Keratinocyte (primary cell): ENCODE measurements at places on chromosomes 2 and 18.

- no peak for DNase-seq
Observed at GRCh38 chr18:36559149-36559857, 261.8 kb downstream of the FHOD3 start.

DNA sequence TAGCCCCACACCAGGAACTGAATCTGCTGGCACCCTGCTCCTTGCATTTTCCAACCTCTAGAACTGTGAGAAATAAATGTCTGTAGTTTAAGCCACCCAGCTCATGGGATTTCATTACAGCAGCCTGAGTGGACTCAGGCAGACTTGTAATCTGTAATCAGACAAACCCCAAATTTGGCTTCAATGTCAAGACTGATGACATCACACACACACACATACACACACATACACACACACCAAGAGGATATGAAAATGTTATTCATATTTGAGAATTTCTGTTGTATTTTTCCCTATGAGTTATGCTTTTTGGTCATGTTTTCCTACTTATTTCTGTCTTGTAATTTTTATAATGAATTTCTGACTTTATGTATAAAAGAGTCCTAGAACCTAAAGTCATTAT, 83.8 kb upstream of the GLI2 start:
- no peak for DNase-seq

DNA sequence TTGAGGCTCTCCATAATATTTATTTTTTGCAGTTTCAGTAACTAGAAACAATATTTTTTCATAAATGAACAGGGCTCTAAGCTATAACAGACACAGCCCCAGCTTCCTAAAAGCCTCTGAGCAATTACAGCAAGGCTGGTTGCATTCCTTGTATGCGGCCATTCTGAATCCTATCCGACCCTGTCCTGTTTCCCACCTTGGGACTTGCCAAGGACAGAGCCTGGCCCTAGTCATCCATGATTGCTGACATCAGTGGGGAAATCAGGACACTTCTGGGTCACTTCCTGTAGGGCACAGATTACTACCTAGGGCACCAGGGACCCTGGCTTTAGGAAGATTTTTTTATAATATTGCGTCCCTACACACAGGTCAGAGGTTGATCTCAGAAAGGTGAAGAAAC, 5.5 kb downstream of the TMEM177 start:
- no peak for DNase-seq

DNA sequence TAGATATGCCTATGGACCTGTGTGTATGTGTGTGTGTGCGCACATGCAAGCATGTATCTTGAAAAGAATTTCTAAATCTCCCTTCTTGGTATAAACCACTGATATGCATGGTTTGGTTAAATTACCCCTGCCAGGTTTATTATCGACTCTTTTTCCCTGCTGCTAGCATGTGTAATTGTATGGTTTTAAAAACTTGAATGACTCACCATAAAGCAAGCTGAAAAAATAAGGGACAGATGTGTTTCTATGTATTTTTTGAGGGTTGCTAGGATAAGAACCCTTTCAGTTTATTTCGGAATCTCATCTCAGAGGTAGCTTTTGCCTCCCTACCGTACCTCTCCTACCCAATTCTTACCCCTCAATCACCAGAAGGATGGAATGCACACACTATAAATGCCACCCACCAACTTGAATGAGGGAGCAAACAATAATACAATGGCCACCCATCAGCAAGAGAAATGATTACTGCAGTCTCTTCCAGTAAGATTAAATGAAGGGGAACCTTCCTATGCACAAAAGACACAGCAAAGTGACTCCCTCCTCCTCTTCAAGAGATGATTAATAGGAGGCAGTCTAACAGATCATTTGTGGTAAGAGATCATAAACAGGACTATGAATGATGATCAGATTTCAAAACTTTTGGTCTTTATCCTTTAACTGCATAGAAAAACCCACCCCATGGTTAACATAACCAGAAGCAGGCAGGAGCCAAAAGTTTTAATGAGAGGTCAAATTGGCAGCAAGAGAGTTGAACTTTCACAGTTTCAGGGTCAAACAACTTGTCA, 357.2 kb downstream of the SATB2 start:
- DNase-seq: no peak

DNA sequence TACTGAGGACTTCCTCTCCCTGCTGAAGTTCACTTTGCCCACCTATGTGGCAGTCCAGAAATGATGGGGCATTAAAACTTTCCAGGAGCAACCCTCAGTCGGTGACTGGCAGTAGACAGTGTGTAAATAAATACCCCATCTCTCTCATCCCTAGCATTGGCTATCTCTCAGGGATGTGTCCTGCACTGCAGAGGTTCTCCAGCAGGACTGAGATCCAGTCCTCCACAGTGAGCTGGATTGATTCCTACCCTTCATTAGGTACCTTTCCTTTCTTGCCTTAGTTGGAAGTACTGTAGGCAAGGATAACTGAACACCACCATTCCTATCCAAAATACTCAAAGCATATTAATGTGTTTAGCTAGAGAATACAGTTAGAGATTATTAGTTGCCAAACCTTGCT, 441.8 kb downstream of the SPAG16 start:
- DNase-seq: no peak

GRCh38 chr2:133177196-133177595, 391.1 kb downstream of the NCKAP5 start:
- DNase-seq: no peak

DNA sequence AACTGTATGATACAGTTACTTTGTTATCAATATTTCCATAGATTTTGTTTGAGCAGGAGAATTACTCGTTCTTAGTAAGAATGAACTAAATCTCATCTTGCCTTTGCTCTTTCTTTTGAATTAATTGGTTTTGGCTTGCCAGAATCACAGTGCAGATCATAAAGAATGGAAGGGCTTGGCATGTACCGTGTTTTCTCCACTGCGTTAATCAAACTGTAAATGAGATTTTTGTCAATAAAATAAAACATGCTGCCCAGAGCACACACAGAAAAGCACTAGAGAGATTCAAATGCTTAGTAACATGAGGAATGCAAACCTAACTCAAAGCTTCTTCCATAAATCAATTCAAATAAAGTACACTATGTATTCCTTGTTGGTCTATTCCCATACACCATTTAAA, 229.6 kb upstream of the CDH2 start:
- no peak for DNase-seq

GRCh38 chr2:25410370-25410769, 68.6 kb upstream of the DNMT3A start:
- no peak for DNase-seq

- DNase-seq: no peak
Observed at GRCh38 chr18:31835528-31836133, 75.0 kb upstream of the SLC25A52 start.

- no peak for DNase-seq
Observed at GRCh38 chr2:135962366-135963123, 22.9 kb downstream of the DARS1 start.

GRCh38 chr2:209772290-209772685, 656 bp downstream of the UNC80 start:
- no peak for DNase-seq

DNA sequence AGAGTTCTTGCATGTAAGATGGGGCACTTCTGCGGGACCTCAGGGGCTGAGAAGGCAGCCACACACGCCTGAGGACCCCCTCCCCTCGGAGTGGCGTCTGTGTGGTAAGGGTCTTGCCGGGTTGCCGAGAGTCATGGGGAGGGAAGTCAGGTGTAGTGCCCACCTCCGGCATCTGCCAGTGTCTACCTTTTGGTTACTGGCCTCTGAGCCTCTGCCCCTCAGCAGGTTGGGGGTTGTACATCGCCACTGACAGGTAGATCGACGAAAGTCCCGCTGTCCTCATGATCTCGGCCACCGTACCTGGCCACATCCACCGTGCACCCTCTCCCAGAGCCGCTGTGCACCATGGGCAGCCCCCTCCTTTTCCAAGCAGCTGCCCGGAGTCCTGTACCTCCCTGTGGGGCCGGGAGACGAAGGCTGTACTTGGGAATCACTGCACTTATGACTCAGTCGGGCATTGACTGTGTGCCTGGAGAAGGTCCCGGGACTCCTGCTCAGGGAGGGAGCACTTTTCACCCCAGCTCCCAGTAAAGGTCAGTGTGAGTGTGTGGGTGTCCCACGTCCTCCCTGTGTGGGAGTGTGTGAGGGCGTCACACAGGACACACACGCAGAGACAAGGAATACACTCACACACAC, 332.4 kb upstream of the MYT1L start:
- DNase-seq: no peak

- DNase-seq: no peak
Observed at GRCh38 chr2:1942146-1942545, 197.8 kb upstream of the PXDN start.

DNA sequence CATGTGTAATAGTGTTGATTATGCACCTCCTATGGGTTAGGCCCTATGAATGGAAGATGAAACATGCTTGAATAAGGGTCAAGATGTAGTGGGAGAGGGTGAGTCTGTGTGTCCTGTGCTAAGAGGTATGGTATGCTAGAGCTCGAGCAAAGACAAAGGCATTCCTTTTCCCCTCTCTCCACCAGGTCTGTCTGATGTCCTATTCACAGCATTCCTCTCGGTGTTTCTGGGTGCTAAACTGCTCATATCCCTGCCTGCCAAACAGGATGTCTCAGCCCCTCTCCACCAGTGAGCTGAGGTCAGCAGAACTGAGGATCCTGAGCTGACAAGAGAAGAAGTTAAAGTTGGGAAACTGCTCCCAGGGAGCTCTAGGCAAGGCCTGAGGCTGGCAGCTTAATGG, 344.9 kb downstream of the TSN start:
- no peak for DNase-seq

GRCh38 chr2:128742467-128742866, 423.8 kb upstream of the HS6ST1 start:
- DNase-seq: no peak

- no peak for DNase-seq
Observed at GRCh38 chr2:138446043-138446442, 55.5 kb upstream of the SPOPL start.

GRCh38 chr2:229601396-229601795, 113.0 kb downstream of the DNER start:
- no peak for DNase-seq

GRCh38 chr2:70124983-70125480, 37.8 kb downstream of the PCBP1 start:
- no peak for DNase-seq

DNA sequence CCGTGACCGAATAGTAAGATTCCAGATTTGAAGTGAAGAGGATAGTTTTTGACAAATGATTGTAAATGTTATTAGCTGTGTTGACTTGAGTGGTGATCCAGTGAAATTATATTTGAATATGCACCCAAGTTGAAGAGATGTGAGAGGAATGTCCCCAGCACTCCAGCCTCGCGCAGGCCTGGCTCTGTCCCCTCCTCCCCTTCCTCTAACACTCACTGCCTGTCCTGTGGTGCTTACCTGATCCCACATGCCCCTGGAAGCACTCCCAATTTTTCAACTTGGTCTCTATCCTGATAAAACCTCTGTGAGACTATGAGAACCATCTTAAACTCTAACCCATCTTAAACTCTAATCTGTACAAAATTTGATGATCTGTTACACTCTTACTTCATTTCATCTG, 154.7 kb upstream of the LRP1B start:
- DNase-seq: no peak

GRCh38 chr2:10377052-10377746, 70.9 kb downstream of the ODC1 start:
- no peak for DNase-seq

DNA sequence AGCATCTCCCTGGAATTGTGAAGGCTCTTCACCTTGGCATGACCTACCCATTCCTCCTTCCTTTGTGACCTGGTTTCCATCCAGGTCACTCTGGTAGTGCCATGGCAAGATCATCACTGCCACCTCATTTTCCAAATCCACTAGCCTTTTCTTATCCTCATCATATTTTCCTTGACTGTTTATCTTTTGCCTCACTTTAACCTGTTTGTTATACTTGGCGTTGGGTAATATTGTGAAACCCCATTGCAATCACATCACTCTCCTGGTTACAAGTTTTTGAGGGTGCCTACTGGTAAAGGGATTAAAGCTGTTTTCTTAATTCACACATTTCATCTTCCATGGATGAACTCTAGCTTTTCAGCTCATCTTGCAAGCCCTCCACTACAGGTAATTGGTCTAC, 39.1 kb upstream of the IGFBP2 start:
- no peak for DNase-seq

- no peak for DNase-seq
Observed at GRCh38 chr2:8563814-8564474, 117.9 kb upstream of the ID2 start.

GRCh38 chr18:70387027-70387426, 98.2 kb downstream of the SOCS6 start:
- no peak for DNase-seq

- DNase-seq: no peak
Observed at GRCh38 chr18:9280849-9281248, 53.7 kb upstream of the TWSG1 start.

DNA sequence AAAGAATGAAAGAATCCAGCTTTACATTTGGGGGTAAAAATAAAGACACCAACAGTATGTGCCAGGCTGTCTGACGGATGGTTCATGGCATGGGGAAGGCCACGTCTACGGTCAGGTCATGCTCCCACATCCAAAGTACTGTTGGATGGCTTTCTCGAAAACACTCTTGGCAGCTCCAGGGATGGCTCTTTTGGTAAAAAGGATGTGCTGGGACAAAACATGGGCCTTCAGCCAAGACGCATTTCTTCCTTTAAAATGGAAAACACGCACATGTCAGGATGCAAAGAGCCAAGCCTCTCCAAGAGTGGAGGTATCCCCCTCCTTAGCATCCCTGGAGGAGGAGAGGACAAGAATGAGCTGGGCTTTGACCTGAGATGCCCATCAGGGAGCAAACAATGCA, 376.5 kb upstream of the KLHL29 start:
- DNase-seq: no peak

DNA sequence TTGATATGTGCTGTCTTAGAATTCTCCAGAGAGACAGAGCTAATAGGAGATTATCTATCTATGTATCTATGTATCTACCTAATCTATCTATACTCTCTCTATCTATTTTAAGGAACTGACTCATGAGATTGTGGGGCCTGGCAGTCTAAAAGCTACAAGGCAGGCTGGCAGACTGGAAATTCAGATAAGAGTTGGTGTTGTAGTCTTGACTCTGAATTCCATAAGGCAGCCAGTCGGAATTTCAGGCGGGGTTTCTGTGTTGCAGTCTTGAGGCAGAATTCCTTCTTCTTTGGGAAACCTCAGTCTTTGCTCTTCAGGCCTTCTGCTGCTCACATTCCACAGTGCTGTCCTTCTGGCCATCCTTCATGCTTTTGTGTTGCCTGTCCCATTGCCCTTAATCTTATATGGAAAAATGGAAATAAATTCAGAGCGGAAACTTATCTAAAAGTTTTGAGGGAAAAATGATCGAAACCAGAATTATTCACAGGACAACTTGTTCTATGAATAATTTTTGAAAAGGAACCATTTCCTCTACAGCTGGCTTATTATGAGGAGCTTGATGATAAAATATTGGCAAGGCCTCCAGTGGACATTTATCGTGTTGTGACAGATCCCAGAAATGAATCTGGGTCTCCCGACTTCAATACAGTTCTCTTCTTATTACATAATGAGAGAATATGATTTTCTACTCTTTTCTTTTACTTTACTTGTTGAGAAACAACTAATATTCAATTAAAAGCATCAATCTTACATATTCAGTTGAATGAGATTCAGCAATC, 10.8 kb downstream of the IL1RL1 start:
- no peak for DNase-seq

- DNase-seq: no peak
Observed at GRCh38 chr2:104772996-104773395, 80.9 kb upstream of the POU3F3 start.

- DNase-seq: no peak
Observed at GRCh38 chr18:58943896-58944295, 79.2 kb downstream of the ZNF532 start.

GRCh38 chr2:127471286-127471988, 53.2 kb downstream of the PROC start:
- DNase-seq: no peak
